ENCODE measurements at places on chromosomes 6 and 20. TPM values are rescaled to one million over a fixed set of nuclear protein-coding genes. Genes with fewer than 3 reads are reported as not detected.

DNA sequence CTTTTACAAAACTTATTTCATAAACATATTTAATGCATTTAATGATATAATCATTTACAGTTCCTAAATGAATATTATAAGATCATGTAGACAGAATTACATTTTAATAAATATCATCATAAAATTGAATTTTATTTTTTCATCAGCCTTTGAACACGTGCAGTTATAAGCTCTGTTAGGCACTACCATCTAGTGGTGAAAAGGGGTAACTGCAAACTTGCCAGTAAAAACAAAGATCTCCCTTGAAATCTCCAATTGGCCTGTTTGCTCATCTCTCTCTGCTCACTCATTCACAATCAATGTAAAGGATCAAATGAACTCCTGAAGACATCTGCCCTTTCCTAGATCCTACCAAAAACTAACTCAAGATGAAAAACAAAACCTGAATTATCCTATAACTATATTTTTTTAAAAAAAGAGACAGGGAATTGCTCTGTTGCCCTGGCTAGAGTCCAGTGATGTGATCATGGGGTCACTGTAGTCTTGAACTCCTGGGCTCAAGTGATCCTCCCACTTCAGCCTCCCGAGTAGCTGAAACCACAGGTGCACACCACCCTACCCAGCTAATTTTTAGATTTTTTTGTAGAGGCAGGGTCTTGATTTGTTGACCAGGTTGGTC lies 31.7 kb downstream of the SAMHD1 start:
- DNase-seq: peak; percentile 43

GRCh38 chr20:63454731-63455567 lies 17.5 kb downstream of the KCNQ2 start:
- no peak for DNase-seq

PAK5 gene
- total RNA-seq: not detected

- no peak for DNase-seq
Observed at GRCh38 chr20:37822141-37822601, 80.8 kb upstream of the VSTM2L start.

DNA sequence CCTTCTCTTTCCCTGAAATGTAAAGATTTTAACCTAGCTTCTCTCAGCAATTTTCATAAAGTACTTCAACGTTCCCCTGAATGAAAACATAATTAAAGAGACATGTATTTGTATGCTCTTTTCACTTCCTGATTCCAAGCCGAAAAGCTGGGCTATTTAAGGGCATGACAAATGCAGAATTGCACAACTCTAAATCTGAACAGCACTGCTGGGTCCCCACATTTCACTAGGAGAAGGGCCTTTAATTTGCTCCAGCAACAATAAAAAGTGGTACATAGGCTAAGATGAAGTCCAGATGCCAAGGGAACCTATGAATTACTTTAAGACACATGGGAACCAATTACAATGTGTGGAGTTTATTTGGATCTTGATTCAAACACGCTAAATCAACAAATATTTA lies 42.0 kb downstream of the IRAK1BP1 start:
- DNase-seq: no peak

- no peak for DNase-seq
Observed at GRCh38 chr20:40499391-40499790, 189.6 kb downstream of the MAFB start.

CASS4 gene
- 5.2 TPM for total RNA-seq

DNA sequence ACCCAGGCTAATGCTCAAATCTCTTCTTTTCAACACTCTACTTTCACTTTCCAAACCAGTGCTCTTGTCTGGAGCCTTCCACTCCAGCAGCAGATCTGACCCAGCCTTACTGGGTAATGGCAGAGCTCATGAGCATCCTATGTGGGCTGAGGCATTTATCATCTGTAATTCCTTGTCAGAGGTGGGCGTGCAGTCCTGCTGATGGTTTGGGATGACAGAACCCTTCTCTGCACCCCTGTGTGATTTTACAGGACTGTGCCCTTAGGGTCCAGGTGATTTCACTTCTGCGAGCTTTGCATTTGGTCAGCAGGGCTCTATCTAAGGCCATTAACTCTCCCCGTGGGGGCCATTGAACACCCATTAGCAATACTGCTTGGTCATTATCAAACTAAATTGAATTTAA lies 55.4 kb downstream of the LAMA4 start:
- DNase-seq: no peak

SAMD3 gene
- 2.3 TPM for total RNA-seq

DNA sequence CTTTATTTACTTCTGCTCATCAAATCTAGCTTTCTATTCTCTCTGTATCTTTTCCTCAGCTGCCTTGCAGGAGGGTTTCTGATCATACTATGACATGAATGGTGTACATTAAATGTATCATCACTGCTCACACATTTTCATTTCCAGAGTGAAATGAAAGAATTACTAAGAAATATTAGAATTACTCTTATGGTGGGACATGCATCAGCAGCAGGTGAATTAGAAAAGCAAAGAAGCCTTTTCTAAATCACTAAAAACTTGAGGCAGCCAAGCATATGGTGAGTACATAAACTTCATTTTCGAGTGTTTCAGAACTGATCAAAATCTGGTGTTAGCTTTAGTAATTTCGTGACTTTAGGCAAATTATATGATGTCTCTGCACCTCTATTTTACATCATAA lies 23.6 kb downstream of the IL17A start:
- no peak for DNase-seq

DNA sequence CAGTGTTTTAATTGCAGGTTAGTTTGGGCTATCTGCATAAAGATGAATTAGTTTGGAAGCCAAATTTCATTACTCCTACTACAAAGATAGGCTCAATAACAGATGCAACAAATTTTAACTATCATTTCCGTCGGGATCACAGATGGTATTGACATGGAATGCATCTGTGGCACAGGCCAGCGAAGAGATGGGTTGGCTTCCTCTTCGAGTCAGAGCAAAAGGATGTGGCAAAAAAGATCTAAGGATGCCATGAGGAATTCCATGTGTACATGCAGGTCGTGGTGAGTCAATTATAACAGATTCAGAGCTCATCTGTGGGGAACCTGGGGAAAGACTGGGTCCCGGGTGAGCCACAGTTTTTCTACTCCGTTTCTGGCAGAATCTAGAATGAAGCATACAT lies 83.0 kb upstream of the CITED2 start:
- no peak for DNase-seq

DNA sequence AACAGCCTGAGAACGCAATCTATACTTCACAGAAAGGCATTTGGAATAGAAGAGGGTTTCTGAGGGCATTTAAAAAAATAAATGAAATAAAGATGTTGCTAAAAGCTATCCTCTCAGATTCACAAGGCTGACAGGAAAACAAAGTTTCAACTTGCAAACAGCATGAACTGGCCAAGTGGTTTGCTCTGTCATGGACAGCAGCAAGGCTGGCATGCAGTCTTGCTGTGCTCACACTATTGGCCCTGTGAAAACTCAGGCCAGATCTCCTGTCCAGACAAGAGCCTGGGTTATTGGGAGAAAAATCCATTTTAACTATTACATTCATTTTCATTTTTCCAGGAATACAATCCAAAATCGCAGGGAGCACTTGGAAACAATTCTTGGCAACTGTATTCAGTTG lies 506.2 kb upstream of the SLC35B3 start:
- DNase-seq: no peak

DNA sequence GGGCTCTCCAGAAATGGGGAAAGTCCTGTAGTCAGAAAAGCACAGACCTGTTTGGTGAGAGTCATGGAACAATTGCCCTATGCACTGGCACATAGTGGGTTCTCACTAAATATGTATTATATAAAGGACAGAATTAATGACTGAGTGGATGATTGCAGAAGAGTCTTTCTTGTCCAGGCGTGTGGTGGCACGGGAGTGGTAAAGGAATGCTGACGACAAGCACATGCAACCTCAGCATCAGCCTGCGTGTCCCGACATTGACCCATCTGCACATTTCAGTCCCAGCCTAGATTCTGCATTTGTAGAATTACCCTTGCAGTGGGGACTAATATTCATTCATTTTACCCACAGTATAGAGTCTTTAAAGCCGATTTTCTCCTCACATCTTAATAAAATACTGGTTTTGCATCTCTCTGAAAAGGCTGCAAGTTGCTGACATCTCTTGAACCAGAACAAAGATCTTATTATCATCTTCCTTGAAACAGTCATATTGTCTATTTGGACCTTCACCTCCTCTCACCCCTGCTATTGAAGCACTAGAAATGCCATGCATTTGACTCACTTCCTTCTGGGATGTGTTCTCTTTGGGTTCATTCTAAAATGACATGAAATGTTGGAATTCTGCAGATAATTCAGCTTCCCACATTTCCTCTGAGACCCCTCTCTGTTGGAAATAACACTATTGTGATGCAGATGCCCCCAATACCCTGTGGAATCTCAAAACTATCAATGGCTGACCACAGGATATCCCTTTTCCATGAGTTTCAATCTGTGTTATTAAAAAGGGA lies 883.6 kb upstream of the FLRT3 start:
- no peak for DNase-seq

GRCh38 chr6:156689656-156690055 lies 87.5 kb upstream of the ARID1B start:
- no peak for DNase-seq
